Right ventricle myocardium inferior (tissue), 1 donor: ENCODE measurements at places on chromosomes 13 and 19.

DNA sequence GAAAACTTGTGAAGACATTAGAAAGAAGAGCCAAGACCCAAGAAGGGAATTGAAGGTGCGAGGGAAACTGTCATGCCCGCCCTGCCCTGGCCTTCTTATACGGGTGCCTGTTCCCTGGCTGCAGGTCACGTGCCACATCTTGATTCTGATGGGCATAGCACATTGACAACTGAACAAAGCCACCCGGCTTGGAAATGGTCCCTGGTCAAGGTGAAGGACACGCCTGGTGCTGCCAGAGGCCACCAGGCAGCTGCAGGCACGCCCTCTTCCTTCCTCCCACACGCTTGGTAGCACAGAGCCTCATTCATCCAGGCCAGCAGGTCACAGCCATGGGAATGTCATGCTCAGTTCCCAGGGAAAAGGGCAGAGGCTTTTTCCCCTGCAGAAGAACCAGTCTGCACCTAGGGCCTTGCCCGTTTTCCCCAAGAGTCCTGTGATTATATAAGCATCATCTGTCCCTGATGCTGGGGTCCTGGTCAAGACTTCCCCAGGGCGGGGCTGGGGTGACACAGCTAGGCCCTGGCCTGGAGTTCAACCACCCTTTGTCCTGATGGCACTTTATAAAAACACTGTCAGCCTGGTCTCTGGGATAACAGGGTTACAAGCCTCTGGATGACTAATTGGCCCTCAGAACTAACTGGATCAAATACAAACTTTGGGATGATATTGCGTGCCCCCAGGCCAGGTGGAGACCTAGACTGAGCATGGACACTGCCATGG lies 56.0 kb downstream of the CDADC1 start:
- DNase-seq: no peak

DNA sequence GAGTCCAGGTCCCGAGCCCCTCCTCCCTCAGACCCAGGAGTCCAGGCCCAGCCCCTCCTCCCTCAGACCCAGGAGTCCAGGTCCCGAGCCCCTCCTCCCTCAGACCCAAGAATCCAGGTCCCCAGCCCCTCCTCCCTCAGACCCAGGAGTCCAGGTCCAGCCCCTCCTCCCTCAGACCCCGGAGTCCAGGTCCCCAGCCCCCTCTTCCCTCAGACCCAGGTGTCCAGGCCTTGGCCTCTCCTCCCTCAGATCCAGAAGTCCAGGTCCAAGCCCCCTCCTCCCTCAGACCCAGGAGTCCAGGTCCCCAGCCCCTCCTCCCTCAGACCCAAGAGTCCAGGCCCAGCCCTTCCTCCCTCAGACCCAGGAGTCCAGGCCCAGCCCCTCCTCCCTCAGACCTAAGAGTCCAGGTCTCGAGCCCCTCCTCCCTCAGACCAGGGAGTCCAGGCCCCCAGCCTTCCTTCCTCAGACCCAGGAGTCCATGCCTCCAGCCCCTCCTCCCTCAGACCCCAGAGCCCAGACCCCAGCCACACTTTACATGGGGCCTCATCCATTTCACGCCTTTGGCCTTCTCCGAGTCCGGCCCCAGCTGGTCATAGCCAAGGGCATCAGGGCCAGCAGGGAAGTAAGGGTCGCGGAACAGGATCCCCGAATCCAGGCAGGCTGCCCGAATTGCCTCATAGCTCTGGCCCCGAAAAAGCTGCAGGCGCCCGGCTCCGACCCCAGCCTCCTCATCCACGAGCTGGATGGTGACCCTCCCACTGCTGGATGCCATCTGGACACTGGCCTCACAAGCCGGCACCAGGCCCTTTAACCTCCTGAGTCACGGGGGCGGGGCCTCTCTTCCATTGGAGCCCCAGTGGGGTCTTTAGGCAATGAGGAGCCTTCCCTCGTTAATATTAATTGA lies 628 bp downstream of the CAPN12 start:
- DNase-seq: no peak

GRCh38 chr19:2533686-2534422 lies 57.9 kb downstream of the GADD45B start:
- no peak for DNase-seq

GRCh38 chr19:1691589-1692290 lies 39.3 kb upstream of the TCF3 start:
- DNase-seq: peak; percentile 21

DNA sequence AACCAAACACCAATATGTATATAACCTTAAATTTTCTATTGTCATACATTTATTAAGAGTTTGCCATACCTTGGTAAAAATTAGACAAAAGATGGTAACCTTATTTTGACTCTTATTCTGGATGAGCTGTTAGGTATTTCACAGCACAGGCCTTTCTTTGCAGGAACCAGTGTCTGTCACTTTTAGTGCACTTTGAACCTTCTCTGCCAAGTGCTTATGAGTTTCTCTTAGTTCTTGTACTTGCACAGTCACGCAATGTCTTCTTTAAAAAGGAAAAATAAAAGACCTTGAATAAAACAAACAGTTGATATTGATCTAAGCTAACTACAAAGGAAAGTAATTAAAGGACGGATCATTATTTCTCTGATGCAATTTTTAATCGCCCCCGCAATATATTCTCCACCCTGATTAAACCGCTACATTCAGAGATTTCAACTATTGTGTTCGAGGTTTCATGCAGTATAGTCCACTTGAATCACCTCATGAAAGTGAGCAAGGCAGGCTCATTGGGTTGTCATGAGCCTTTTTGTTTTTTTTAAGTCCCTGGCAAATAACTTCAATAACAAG lies 534.5 kb downstream of the KLF5 start:
- DNase-seq: no peak

DNA sequence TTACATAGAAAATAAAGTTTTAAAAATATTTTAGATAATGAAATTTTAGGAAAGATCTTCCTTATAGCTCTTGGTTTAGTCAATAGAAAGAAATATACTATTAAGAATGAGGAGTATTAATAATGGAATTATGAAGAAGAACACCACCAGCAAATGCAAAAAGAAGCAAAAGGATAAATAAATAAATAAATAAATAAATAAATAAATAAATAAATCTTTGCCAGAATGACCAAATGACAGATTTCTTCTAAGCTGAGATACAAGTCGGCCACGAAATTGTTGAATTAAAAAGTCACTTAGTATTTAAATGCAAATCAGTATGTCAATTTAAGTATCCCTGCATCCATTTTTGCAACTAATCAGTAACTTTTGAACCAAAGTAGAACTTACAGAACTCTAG lies 95.9 kb downstream of the DACH1 start:
- no peak for DNase-seq

GRCh38 chr19:834216-834615 lies 6.6 kb downstream of the AZU1 start:
- peak; percentile 31 for DNase-seq

DNA sequence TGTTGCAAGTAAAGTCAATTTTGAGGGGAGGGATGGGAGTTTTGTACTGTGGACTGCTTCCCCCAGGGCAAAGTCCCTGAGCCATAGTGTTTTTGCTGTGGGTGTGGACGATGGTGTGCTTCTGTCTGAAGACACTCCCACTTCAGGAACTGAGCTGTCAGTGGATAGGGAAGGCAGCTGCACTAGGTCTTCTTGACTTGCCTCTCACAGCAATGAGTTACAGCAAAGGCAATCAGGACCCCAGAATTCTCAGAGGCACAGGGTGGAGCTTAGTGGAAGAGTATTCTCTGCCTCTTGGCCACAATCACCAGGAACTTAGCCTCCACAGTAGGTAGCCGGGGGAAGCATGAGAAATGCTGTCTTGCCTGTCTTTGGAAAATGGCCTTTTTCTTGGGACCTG lies 1416.6 kb upstream of the MIR17HG start:
- DNase-seq: no peak

DNA sequence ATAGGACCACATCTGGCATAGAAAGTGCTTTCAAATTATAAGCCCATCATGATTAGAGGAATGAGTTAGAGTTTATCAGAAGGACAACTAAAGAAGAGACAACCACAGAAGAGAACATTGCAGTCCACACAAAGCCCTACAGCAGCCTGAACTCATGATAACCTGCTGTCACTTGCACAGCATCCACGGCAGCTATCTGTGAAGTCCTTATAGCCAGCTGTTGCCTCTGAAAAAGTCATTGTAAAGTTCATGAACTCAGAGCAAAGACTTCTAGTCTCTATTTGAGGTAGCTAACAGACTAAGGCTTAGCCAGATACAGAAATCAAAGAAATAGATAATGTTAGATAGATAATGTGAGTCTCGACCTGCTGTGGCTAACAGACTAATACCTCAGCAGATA lies 450.0 kb downstream of the KLF5 start:
- no peak for DNase-seq

- no peak for DNase-seq
These were observed 9.2 kb downstream of the LRCH1 start for GRCh38 chr13:46562152-46562551.
